Stimulated activated CD4-positive, alpha-beta T cell treated with anti-CD3 and anti-CD28 coated beads, TNF-alpha, amount 100 ng/mL, for 1 hour (primary cell): ENCODE measurements at places on chromosomes 4 and X.

DNA sequence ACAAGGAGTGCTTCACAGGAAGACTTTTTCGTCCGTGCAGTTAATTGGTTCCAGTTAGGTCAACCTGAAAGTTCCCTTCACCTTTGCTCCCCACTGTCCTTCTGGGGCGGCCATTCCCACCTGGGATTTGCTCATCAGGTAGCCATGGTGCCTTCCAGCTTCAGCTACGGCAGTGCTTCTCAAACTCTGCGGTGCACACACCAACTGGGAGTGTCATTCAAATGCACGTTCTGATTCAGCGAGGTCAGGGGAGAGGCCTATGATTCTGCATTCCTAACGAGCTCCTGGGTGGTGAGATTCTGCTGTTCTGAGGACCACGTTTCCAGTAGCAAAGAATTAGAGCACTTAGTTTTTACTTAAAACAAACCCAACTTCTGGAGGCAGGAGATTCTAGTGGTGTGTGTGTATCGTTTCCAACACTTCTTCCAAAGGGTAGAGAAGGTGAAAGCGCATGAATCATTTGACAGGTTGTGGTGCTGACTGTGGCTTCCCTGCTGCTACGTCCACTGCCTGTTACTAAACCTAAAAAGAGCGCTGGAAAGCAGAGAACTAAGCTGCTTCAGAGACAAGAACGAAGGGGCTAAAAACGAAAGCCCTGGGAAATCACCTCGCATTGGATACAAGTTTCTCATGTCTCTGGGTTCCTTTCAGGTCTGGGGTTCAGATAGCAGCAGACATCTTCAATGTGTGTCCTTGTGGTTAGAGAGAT lies 4.7 kb upstream of the HELT start:
- DNase-seq, result no peak

DNA sequence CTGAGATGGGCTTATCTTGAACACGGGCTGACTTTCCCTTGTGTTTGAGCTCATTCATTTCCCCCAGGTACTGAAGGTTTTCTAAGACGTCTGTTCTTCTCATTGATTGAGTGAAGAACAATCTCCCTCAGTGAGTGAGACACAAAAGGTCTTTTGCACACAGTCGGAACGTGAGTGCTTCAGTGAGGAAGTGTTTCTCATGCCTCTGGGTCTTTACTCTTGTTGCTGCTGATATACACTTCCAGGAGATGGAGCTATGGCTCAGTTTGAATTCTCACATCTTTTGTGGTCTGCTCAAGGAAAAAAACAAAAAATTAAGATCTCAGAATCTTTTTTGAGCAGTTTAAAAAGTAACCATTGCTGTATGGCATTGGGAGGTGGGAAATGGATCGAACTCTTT lies 981.9 kb upstream of the TENM3 start:
- DNase-seq, result no peak

GRCh38 chr4:71683309-71683708 lies 100.6 kb downstream of the GC start:
- no peak for DNase-seq

DNA sequence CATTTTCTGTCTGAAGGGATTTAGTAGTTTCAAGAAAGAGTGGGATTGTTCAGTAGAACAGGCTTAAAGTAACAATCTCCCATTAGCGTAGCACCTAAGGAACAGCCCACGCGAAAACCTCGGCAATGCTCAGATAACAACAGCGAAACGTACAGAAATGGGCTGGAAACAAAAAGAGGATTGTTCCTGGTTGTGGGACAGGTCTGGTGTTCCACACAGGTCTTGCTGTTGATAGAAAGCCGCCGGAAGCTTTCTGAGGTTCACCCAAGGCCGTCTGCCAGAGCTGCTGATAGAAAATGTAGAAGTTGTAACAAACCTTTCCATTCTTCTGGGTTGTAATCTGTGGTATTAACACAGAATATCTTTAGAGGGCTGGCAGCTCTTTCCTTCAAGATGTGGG lies 69.4 kb upstream of the CLCN4 start:
- no peak for DNase-seq

DNA sequence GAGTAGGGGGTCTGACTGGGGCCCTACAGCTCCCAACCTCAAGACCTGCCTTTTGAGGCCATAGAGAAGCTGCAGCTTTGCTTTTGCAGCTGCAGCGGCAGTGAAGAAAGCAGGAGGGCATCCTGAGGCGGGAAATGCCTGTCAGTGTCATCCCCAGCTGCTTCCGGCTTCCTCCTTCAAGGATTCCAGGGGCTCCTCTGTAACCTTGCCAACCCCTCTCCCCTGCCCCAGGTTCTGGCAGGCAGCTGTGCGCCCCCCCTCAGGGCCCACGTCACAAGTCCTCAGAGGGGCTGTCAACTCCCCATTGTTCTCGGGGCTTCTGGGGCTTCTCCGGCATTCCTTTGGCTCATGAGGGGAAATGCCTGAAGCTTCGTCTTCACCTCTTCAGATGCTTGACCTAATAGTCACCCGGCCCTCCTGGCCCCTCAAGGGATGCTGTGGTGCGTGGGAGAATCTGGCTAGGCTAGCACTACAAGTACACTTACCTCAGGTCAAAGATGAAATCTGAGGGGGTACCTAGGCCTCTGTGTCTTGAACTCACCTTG lies 31.9 kb downstream of the APLN start:
- DNase-seq, result no peak

DNA sequence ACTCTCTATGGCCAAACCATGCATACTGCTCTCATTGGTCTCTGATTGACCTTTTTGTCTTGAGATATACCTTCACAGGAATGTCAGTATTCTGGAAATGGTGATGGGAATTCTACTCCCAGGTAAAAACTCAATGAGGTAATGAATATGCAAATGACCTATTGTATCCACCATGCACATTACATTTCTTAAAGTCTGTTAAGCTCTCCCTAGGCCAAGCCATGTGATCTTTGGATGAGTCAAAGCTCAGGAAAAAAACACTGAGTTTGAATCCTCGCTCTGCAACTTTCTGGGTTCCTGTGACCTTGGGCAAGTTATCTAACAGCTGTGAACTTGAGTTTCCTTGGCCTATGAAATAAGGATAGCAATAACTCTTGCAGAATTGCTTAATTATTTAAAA lies 175.4 kb downstream of the PPP1R2C start:
- DNase-seq, result no peak

DNA sequence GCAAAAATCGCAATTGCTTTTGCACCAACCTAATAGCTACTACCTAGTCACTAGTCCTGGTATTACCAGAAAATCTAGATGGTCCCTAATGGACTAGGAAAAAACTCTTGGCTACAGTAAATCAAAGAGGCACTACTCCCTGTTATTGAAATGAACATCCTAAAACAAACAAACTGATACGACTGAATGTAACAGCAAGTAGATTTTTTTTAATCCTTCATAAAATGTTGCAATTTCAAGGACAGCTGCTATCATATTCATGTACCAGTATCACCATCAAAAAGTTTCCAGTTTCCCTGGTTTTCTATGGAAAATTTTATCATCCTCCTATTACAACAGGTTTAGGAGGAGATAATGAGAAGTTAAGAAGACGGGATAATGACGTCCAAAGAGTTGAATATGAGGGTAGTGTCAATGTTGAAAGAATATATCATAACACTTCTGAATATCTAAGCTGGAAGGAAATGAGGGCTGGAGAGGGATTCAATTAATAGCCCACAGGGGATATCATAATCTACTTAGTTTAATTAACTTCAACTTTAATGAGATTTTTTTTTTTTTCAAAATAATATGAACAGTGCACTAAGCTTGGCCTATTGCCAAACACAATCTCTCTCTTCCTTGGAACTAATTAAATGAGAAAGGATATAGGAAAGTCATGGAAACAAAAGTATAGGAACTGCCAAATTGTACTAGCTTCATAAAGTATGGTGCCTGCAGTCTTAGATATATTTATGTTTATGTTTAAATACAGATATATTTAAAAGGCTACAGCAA lies 94.8 kb upstream of the SMIM10 start:
- DNase-seq, result no peak

DNA sequence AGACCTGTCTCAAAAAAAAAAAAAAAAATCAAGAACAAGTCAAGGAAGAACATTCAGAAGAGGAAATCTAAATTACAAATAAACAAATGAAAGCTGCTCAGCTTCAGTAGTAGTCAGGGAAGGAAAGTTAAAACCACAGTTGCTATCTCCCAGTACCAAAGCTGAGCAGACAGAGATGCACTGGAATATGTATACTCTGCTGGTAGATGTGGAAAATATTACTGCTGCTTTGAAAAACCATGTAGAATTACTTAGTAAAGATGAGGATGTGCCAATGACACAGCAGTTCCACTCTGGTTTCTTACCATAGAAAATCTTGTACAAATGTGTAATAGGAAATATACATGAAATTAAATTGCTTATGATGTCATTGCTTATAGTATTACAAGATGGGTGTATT lies 25.1 kb upstream of the PRKX start:
- DNase-seq, result no peak

DNA sequence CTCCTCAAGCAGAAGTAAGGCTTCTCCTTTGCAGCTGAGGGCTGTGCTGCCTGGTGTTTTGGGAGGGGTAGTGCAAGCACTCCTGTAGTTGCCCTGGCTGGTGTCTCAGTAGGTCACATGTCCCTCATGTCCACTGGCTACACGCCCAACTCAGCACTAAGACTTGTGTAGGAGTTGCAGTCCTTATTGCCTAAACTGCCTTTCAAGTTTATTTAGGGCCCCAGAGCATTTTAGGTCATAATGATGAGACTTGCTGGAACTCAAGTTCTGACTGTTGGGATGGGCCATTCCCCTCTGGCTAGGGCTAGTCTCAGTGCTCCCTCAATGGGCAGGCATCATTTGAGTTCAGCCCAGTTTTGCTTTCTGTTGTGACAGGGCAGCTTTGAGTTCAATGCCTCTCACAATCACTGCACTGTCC lies 44.1 kb downstream of the PPM1K start:
- no peak for DNase-seq

DNA sequence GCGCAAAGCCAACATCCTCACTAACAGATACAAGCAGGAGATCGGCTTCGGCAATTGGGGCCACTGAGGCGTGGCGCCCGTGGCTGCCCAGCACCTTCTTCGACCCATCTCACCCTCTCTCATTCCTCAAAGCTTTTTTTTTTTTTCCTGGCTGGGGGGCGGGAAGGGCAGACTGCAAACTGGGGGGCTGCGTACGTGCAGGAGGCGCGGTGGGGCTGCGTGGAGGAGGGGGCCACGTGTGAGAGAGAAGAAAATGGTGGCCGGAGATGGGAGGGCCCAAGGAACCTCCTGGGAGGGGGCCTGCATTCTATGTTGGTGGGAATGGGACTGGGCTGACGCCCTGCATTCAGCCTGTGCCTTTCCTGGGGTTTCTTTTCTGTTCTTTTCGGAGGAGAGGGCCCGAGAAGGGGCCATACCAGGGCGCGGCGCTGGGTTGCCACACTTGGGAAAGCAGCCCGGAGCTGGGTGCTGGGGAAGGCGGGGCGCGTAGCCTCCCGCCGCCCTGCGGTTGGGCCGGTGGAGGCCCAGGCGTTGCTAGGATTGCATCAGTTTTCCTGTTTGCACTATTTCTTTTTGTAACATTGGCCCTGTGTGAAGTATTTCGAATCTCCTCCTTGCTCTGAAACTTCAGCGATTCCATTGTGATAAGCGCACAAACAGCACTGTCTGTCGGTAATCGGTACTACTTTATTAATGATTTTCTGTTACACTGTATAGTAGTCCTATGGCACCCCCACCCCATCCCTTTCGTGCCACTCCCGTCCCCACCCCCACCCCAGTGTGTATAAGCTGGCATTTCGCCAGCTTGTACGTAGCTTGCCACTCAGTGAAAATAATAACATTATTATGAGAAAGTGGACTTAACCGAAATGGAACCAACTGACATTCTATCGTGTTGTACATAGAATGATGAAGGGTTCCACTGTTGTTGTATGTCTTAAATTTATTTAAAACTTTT lies 4.5 kb downstream of the MID1IP1 start:
- peak; percentile 36 for DNase-seq

- DNase-seq, result no peak
These were observed 149.3 kb upstream of the GYPA start for GRCh38 chr4:144289667-144290428.

GRCh38 chrX:44997888-44998287 lies 124.9 kb downstream of the KDM6A start:
- DNase-seq, result no peak
